Esophagus squamous epithelium (tissue), 5 donors: ENCODE measurements at places on chromosomes 16 and 17. TPM values are rescaled to one million over a fixed set of nuclear protein-coding genes. Genes with fewer than 3 reads are reported as not detected.

Gene CCL14
- 3.7 TPM for total RNA-seq

Gene MPV17L
- 5.7 TPM for total RNA-seq

Gene LPCAT2
- total RNA-seq: 19.1 TPM

Gene CPNE7
- 1.7 TPM for total RNA-seq

Gene TMC5
- total RNA-seq: 0.38 TPM
